ENCODE measurements at places on chromosomes 7 and 10. TPM values are rescaled to one million over a fixed set of nuclear protein-coding genes. Genes with fewer than 3 reads are reported as not detected.

DNAJB9 gene
- total RNA-seq = 33.8 TPM

ZNF655 gene
- 30.9 TPM for total RNA-seq

VAX1 gene
- total RNA-seq = not detected

MLXIPL gene
- 65.2 TPM for total RNA-seq

NYAP1 gene
- 0.15 TPM for total RNA-seq

HOXA1 gene
- total RNA-seq = not detected

FAM241B gene
- total RNA-seq = 1.6 TPM

TCAF2 gene
- total RNA-seq = 2.4 TPM

CALHM1 gene
- total RNA-seq = not detected

CALHM2 gene
- 7.7 TPM for total RNA-seq

DNA sequence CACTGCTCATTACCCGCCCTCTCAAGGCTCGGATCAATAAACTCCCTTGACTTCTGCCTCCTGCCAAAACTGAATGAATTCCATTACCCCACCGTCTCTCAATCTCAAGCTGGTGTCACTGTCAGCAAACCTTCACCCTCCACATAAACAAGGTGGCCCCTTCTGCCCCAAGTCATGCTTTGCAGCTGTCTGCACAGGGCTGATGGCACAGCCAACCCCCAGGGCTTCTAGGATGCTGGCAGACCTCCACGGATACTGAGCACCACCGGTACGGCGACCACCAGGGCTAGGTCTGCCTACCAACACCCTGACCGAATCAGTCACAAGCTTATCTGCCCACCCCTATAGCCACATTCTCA is 46.1 kb downstream of the PARD3 start:
- no peaks in the 10 kb centered on the region for H3K27me3 ChIP-seq
- peak overlapping the region; percentile 76 for H3K27ac ChIP-seq
- DNase-seq = no peak
- peaks cover 72% of the 10 kb centered on the region for H3K4me1 ChIP-seq

GRCh38 chr10:78764436-78764835 is 304.3 kb upstream of the ZMIZ1 start:
- H3K4me1 ChIP-seq = no peaks in the 10 kb centered on the region
- H3K36me3 ChIP-seq = no peaks in the 10 kb centered on the region
- H3K4me3 ChIP-seq = no peak overlapping the region
- no peak overlapping the region for H3K27ac ChIP-seq
- H3K27me3 ChIP-seq = no peaks in the 10 kb centered on the region
- no peak for DNase-seq

DNA sequence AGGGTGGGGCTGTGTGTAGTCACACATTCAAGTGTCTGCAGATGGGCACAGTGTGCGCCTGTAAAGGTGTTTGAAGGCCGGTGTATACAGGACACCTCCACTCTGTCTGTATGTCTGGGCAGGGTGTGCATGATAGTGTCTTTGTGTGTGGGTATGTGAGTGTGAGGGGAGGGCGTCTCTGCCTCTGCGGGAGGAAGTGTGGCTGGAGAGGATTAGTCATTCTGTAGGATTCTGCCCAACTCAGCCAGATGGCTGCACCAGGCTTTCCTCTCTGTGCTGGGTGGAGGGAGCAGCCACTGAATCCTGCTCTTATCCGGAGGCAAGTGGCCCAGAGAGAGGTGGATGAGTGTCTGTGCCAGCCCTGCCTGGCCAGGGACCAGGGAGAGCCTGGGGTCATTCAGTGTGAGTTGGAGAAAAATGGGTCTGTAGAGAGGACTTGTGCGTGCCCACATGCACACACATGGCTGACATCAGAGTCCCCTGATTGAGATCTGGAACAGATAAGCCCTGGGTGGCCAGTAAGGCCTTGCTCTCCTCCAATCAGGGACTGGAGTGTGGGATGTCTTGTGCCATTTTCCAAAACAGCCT is 1.7 kb downstream of the SFXN3 start:
- DNase-seq = peak; percentile 54
- peaks cover 16% of the 10 kb centered on the region for H3K4me1 ChIP-seq
- peak overlapping the region; percentile 84 for H3K4me3 ChIP-seq
- peaks cover 32% of the 10 kb centered on the region for H3K36me3 ChIP-seq
- H3K27me3 ChIP-seq = no peaks in the 10 kb centered on the region

- H3K36me3 ChIP-seq = no peaks in the 10 kb centered on the region
- H3K27ac ChIP-seq = no peak overlapping the region
- H3K4me3 ChIP-seq = no peak overlapping the region
- H3K4me1 ChIP-seq = no peaks in the 10 kb centered on the region
Measured at GRCh38 chr7:64869912-64870562, 33.0 kb upstream of the ZNF273 start.

DNA sequence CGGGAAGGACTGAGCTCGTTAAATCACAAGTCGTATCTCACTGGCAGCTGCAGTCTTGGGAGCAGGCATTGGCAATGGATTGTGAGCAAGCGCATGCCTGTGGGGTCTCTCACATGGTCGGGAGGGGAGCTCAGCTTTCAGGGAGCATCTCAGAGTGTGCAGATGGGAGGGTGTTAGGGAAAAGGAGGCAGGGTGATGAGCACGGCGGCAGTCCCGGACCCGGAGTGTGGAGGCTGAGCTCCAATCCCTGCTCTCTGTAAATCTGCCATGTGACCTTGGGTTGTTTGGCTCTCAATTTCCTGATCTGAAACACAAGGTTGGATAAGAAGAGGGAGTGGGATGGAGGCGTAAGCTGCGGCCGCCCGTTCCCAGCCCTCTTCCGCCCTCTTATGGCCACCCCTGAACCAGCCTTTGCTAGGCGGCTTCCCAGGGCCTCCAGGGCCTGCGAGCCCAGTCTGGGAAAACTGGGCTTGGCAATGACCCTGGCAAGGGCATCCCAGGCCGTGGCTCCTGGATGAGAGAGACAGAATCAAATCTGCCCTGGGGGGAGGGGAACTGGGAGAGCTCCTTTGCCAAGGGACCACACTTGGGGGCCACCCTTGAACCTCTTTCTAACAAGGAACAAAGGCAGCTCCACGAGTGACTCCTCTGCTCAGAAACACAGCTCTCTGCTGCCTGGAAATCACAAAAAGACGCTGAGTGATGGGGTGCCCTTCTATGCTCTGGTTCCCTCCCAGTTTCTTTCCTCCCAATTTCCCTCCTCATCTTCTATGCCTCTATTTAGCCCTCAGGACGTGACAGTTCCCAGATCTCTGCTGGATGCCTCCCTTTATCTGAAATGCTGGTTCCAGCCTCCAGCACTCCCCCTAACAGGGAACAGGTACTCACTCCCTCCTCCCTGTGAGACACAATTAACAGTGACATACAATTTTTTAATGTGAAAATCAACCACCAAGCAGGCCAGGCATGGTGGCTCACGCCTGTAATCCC is 41.7 kb upstream of the LOXL4 start:
- H3K27ac ChIP-seq = no peak overlapping the region
- H3K36me3 ChIP-seq = no peaks in the 10 kb centered on the region
- H3K4me1 ChIP-seq = peaks cover 10% of the 10 kb centered on the region
- no peaks in the 10 kb centered on the region for H3K27me3 ChIP-seq
- no peak overlapping the region for H3K4me3 ChIP-seq

- DNase-seq = no peak
- H3K27ac ChIP-seq = no peak overlapping the region
- H3K4me3 ChIP-seq = no peak overlapping the region
- no peaks in the 10 kb centered on the region for H3K4me1 ChIP-seq
- no peaks in the 10 kb centered on the region for H3K27me3 ChIP-seq
Measured at GRCh38 chr10:82969405-82969804, 1094.4 kb downstream of the NRG3 start.

DNA sequence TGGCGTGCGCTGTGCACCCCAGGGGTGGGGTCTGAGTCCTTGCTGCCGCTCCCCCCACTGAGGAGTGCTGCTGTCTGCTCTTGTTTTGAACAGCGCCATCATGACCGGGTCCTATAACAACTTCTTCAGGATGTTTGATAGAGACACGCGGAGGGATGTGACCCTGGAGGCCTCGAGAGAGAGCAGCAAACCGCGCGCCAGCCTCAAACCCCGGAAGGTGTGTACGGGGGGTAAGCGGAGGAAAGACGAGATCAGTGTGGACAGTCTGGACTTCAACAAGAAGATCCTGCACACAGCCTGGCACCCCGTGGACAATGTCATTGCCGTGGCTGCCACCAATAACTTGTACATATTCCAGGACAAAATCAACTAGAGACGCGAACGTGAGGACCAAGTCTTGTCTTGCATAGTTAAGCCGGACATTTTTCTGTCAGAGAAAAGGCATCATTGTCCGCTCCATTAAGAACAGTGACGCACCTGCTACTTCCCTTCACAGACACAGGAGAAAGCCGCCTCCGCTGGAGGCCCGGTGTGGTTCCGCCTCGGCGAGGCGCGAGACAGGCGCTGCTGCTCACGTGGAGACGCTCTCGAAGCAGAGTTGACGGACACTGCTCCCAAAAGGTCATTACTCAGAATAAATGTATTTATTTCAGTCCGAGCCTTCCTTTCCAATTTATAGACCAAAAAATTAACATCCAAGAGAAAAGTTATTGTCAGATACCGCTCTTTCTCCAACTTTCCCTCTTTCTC is 26.0 kb downstream of the BNIP3 start:
- no peaks in the 10 kb centered on the region for H3K27me3 ChIP-seq
- no peak overlapping the region for H3K4me3 ChIP-seq
- H3K27ac ChIP-seq = no peak overlapping the region
- H3K4me1 ChIP-seq = no peaks in the 10 kb centered on the region
- DNase-seq = no peak

- DNase-seq = no peak
- no peak overlapping the region for H3K4me3 ChIP-seq
- no peaks in the 10 kb centered on the region for H3K4me1 ChIP-seq
- no peaks in the 10 kb centered on the region for H3K27me3 ChIP-seq
Measured at GRCh38 chr7:157795199-157795598, 458.4 kb downstream of the DNAJB6 start.

- H3K4me3 ChIP-seq = peak overlapping the region; percentile 49
- no peaks in the 10 kb centered on the region for H3K27me3 ChIP-seq
- peak overlapping the region; percentile 64 for H3K27ac ChIP-seq
Measured at GRCh38 chr10:3935933-3936359, 150.9 kb upstream of the KLF6 start.

DNA sequence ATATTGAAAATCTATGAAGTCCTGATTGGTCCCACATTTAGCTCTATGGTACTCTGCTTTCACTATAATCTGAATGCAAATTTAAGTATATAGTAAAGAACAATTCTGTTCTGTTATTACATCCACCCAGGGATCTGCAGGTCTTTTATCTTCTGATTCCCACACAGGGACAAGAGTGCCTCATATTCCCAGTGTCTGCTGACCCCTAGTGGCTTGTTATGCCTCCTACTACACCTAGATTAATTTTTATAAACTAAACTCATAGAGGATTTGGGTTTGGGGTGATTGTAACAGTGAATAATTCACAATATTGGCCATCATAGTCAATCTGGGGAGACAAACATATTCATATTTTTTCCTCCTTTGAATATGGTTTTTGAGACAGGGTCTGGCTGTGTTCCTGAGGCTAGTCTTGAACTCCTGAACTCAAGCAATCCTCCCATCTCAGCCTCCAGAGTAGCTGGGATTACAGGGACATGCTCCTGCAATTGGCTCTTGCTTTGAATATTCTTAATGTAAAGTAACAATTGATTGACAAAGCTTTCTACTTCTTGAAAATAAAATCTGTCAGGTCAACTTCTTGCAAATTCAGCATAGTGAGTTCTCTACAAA is 282.1 kb downstream of the KCND2 start:
- no peak for DNase-seq
- no peaks in the 10 kb centered on the region for H3K27me3 ChIP-seq
- H3K36me3 ChIP-seq = no peaks in the 10 kb centered on the region
- H3K4me1 ChIP-seq = no peaks in the 10 kb centered on the region
- no peak overlapping the region for H3K27ac ChIP-seq

DNA sequence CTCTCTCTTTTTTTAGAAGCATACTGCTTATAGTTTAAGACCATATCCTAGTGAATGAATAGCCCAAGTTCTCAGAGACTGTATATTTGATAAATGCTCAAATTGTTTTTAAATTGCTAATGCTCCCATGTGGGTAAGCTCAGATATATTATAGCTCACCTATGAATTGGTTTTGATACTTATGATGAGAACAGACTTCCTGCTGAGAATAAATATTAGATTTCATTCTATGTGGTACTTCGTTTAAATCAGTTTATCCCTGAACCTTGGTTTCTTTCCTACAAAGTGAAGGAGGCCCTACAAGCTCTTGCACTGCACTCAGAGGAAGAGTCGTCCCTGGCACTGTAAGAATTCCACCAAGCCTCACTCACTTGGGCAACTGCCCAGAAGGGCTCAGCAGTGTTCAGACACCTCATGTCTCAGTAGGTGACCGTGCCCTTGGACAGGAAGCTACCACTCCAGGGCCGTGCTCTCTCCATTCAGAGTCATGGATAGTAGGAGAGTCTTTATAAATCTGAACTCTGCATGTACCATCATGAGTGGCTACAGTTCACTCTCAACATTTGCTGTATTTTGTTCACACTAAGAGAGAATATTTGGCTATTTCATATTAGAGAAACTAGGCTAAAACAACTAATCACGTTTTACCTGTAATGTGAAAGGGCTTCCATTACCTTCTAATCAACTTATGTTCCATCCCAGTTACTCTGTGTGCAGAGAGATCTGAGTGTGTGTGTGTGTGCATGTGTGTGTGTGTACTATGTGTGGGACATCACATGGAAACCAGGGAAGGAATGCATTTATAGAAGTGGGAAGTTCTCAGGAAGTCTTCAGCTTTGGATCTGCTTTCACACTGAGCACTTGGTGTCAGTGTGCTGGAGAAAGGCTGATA is 93.8 kb downstream of the PTPRE start:
- no peaks in the 10 kb centered on the region for H3K36me3 ChIP-seq
- H3K4me3 ChIP-seq = no peak overlapping the region
- H3K27me3 ChIP-seq = no peaks in the 10 kb centered on the region
- H3K27ac ChIP-seq = no peak overlapping the region
- no peaks in the 10 kb centered on the region for H3K4me1 ChIP-seq
- DNase-seq = no peak

GRCh38 chr10:79475877-79476276 is 30.5 kb upstream of the ZCCHC24 start:
- H3K36me3 ChIP-seq = no peaks in the 10 kb centered on the region
- no peak for DNase-seq
- no peak overlapping the region for H3K4me3 ChIP-seq
- no peaks in the 10 kb centered on the region for H3K4me1 ChIP-seq
- H3K27ac ChIP-seq = no peak overlapping the region
- no peaks in the 10 kb centered on the region for H3K27me3 ChIP-seq

- H3K27me3 ChIP-seq = no peaks in the 10 kb centered on the region
- H3K36me3 ChIP-seq = no peaks in the 10 kb centered on the region
- no peak for DNase-seq
Measured at GRCh38 chr7:7922684-7923385, 45.8 kb upstream of the GLCCI1 start.

All from psoas muscle (tissue), 8 donors.